ENCODE measurements at places on chromosomes 3 and 15.
A peak's percentile ranks its signal among the peaks of the same experiment; 100 is the strongest.

DNA sequence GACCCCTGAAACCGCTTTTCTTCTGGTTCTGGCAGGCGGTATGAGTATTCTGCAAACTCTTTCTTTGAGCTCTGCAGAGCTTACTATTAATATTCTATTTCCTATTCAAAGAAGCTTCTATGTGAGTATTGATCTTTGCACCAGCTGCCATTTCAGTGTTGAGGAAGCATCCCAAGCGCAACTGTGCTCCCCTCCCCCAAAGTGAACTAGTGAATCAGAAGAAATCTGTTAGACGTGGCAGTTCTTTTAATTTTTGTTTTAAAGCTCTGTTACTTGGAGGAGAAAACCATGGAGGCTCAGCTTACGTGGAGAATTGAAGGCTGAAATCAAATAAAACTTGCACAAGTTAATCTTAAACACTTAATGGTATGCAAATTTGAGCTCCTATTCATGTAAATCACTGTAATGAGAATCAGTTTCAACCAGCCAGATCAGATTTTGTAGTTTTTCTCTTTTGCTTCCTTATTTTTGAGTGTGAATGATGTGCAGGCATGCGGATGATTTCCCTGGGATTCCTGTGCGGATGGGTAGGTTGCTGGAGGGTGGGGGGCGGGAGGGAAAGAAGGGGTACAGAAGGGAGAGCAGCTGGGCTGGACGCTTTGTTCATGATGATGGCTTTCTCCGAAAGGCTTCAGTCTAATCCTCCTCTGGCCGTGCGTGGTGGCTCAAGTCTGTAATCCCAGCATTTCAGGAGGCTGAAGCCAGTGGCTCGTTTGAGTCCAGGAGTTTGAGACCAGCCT, 16.1 kb upstream of the AGBL1 start:
- DNase-seq = no peak

GRCh38 chr15:57283774-57284503, 92.4 kb upstream of the CGNL1 start:
- no peak for DNase-seq

GRCh38 chr15:67945951-67946700, 106.3 kb upstream of the RNU6-1 start:
- peak; percentile 29 for DNase-seq

- DNase-seq = no peak
These were observed 44.9 kb downstream of the PRR23E start for GRCh38 chr3:127237835-127238234.

- no peak for DNase-seq
These were observed 90.8 kb downstream of the ANP32A start for GRCh38 chr15:68729789-68730411.

DNA sequence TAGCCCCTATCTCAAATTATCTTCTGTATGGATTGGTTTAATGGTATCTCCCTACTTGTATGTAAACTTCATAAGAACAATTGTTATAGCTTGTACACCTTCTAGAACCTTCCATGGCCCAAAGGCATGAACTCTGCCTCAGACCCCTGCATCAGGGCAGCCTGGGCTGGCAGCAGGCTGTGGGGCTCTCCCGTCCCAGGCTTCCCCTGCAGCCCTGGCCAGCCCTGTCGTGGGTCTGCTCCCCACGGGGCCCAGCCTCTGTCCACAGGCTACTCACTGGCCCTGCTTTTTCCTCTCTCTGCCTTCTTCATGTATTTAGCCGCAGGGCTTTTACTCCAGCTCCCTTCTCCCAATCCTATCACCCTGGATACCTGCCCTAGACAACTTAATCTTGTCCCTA, 4.4 kb downstream of the SCN5A start:
- no peak for DNase-seq

GRCh38 chr3:116281313-116282143, 163.8 kb downstream of the LSAMP start:
- no peak for DNase-seq

- no peak for DNase-seq
These were observed 101.3 kb downstream of the TMCO5A start for GRCh38 chr15:38035701-38036100.

- no peak for DNase-seq
These were observed 19.2 kb downstream of the ABTB1 start for GRCh38 chr3:127691974-127692373.

GRCh38 chr3:121592856-121593702, at the start of gene FBXO40:
FBXO40 (plus strand) TSS chr3:121593379; CDS start chr3:121620576, 27,197 bp downstream.
- no peak for DNase-seq

- DNase-seq = no peak
These were observed 1134.8 kb downstream of the ROBO1 start for GRCh38 chr3:78632925-78633553.

DNA sequence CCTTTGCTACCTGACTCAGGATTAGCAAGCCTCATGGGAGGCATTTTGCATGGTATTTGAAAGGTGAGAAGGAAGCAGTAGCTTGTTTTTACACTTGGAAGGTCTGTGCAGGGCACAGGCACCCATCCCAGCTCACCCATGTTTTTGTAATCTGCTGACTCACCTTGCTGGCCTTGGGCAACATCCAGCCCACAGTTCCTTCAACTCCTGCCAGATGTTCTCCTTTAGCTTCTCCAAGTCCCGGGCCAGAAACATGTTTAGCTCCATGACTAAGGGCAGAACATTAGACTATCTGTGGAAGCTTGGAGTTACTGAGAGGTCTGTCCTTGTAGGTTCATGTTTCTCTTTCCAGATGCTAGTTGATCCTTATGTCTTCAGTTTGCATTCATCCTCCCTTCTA, 12.4 kb upstream of the ZNF770 start:
- DNase-seq = no peak

- no peak for DNase-seq
These were observed 20.4 kb upstream of the SLC25A38 start for GRCh38 chr3:39362812-39363211.

DNA sequence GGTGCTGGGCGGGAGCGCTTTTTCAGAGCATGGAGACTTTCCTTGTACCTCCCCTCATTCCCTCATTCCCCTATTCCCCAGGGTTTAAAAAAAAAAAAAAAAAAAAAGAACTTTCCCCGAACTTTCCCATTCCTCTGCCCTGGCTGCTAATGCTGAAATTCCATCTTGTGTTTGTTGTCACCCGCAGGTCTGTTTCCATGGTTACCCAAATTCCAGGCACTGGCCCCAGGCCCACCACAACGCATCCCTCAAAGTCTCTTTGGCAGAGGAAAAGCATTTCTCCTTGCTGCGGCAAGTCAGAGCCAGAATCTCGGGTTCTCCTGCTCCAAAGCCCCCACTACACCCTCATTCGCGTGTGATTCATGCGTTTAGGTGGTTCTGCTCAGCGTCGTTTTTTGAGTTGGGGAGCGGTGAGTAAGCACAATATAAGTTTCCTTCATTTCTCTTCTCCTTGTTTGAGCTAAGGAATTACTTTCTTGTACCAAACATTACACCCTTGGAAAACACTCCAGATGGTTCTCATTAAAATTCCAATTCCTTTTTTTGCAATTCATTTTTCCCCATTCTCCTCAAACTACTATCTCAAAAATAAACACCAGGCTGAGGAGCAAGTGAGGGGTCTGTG, 21.6 kb downstream of the ANAPC13 start:
- DNase-seq = no peak

- no peak for DNase-seq
These were observed 36.9 kb downstream of the SLC35A5 start for GRCh38 chr3:112598731-112599130.

DNA sequence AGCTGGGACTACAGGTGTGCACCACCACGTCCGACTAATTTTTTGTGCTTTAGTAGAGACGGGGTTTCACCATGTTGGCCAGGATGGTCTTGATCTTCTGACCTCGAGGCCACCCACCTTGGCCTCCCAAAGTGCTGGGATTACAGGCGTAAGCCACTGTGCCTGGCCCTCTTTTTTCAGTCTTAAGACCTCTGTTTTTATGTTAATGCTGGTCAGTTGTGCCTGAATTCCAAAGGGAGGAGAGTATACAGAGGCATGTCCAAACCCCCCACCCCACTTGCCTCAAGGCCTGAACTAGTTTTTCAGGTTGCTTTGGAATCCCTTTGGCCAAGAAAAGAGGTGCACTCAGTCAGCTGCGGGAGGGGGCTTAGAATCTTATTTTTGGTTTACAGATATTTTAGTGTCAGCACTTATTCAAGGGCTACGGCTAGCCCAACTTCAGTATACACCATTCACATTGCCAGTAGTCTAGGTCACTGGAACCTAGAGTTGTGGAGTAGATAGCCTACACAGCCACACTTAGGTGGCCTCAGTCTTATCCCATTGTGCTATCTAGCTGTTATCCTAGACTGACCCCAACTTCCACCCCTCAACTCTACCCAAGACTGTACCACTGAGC, 128.0 kb upstream of the TPM1 start:
- no peak for DNase-seq

- no peak for DNase-seq
These were observed 66.7 kb downstream of the C3orf80 start for GRCh38 chr3:160291909-160292299.

GRCh38 chr15:52002351-52002750, 16.7 kb upstream of the MAPK6 start:
- no peak for DNase-seq

DNA sequence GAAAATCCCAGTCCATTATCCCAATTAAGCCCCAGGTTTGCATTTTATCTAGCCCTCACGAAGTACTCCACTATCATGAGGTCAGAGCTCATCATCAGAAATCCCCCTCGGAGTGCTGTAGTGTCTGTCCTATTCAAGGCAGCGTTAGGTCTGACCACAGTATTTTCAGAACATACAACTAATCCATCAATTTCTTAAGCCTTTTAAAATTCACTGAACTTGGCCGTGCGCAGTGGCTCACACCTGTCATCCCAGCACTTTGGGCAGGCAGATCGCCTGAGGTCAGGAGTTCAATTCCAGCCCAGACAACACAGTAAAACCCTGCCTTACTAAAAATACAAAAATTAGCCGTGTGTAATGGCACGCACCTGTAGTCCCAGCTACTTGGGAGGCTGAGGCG, 11.9 kb downstream of the VGLL4 start:
- no peak for DNase-seq

GRCh38 chr3:153539263-153539662, 377.2 kb downstream of the RAP2B start:
- no peak for DNase-seq

GRCh38 chr15:81279621-81280485, 44.1 kb downstream of the STARD5 start:
- no peak for DNase-seq

GRCh38 chr15:31221936-31222515, 104.6 kb upstream of the KLF13 start:
- no peak for DNase-seq

GRCh38 chr15:93617443-93617842, 528.4 kb upstream of the RGMA start:
- no peak for DNase-seq

DNA sequence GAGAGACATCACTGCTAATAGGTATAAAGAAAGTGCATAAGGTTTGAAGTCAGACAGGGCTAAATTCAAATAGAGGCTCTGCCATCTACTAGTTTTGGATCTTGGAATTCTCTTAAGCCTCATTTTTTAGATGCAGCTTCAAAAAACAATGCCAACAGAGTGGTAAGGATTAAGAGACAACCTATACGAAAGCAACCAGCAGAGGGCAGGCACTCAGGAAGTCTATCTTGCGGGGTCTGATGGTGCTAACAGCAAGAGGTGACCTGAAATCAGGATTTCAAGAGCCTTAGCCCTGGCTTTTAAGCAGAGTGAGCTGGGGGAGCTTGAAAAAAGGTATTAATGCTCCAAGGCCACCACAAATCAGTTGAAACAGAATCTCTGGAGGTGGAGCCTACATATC, 40.7 kb downstream of the LDHAL6B start:
- DNase-seq = peak; percentile 57

GRCh38 chr3:195597229-195597628, 13.5 kb upstream of the APOD start:
- no peak for DNase-seq

DNA sequence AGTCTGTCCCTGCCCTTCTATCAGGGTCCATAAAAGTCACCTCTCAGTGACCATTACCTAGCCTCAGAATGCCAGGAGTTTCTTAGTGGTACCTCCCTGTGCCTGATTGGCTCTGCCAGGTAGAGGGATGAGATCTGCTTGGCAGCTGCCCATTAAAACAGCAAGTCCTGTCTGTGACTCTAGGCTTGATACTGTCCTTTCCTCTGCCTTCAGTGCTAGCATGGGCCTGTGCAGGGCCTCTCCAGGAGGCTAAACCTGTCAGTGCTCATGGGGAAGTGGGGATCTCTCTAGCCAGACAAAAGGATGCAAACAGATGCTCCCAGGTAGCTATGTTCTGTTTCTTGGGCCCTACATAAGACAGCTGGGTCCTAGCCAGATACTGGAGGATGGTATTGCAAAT, 10.0 kb upstream of the MANF start:
- DNase-seq = no peak

DNA sequence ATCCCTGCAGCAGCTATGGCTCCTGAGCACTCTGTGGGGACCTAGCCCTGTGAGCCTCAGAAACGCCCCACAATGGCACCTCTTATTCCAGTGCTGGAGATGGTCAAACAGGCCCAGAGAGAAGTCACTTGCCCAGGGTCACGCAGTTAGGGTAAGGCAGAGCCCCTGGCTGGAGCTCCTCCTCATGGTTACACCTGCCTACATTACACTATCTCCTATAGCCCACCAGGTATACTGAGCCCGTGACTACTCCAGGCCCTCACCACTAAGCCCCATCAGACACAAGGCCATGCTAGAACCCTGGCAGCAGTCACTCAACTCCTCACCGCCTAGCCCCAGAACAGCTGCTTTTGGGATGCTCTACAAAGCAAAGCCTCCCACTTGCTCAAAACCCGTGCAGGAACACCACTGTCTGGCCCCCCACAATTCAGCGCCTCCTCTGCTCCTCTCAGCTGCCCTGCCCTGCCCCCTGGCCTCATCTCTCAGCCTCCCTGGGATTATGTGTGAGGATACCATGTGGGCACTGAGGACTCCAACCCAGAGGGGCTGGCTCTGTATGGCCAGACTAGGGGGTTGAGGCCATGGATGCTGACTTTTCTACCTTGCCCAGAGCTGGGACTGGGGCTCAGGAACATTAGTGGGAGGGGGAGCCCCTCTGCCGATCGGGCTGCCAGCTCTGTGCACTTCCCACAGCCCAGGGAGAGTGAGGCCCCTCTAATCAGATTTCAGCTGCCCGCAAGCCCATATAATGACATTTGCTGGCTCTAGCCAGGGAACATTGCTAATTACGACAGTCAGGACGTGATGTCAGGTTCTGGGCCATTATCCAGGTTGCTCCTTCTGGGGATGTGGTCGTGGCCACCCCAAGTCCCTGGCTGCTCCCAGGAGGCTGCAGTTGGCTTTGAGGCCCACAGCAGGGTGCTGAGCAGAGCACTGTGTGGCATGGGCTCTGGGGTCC, 4.0 kb downstream of the NT5DC2 start:
- no peak for DNase-seq

DNA sequence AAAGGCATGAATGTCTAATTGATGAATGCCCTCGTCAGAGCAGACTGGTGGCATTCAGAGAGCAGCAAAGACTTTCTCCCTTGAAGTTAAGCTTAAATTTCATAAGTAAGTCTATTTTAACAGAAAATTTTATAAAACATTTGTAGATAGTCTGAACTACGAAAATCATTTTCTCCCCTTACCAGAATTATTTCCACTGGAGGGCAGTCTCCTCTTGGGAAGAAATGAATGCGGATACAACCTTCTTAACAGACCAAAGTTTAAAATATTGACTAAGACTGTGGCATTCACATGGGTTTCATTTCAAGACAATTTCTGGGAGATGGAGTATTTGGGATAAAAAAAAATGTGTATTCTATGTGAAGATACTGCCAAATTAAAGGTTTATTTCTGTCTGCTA, 669.0 kb downstream of the FHIT start:
- DNase-seq = no peak

Data from caudate nucleus (tissue), 63 donors.